Dermis microvascular lymphatic vessel endothelial cell (primary cell): ENCODE measurements at places on chromosomes 2 and 18.

DNA sequence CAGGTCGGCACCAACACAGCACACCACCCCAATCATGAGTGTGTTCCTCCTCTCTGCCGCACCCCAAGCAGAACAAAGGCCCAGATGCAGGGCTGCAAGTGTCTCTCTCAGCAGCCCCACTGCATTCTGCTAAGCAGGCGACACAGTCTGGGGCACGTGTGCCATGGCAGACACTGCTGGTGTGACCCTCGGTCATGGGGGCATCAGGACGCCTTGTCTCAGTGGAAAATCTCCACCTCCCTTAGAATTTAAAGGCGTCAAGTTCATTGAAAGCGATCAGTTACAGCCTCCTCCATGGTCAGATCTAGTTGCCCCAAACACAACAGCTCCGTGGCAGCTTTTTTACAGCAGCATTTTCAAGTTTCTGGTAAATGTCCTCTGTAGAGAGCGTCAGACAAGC, 57.2 kb downstream of the ADNP2 start:
- no peak for DNase-seq

GRCh38 chr2:67984600-67984999, 78.2 kb downstream of the C1D start:
- no peak for DNase-seq

DNA sequence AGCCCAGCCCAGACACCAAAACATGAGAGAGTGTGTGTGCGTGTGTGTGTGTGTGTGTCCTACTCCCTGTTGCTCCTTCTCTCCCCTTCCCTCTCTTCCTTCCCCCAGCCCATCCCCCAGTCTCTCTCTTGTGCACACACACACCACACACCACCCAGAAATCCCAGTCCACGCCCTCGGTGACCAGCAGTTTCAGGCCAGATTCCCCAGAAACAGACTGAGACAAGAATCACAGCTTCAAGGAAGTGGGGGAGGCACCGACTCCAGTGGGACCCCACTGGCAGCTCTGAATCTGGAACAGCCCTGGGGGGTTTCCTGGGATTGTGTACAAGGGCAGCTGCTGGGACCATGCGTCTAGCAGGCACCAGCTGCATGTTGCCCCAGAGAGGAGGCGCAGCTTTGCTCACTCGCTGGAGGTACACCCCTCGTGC, 113.5 kb downstream of the NDUFA10 start:
- DNase-seq: no peak

DNA sequence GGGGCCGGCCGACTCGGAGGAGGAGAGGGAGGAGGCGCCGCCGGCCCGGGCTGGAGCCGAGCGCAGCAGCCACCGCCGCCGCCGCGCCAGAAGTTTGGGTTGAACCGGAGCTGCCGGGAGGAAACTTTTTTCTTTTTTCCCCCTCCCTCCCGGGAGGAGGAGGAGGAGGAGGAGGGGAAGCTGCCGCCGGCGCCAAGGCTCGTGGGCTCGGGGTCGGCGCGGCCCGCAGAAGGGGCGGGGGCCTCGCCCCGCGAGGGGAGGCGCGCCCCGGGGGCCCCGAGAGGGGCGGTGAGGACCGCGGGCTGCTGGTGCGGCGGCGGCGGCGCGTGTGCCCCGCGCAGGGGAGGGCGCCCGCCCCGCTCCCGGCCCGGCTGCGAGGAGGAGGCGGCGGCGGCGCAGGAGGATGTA, 316 bp downstream of the CRIM1 start:
- no peak for DNase-seq

DNA sequence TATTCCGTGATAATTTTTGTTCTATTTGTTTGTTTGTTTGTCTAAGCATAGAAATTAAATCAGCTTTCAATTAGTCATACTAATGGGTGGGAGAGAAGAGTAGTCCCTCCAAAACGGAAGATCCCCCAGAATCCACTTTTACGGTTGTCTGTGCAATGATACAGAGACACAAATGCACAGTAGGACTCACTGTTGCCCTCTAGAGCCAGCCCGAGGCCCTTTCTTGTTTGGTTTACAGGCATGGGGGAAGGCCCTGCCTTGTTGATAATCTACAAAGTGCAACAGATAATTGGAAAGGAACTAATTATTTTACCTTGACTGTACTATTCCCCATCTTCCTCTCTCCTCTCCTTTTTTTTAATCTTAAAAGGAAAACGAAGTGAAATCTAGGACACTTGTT, 121.1 kb downstream of the ACOXL start:
- DNase-seq: peak; percentile 41

DNA sequence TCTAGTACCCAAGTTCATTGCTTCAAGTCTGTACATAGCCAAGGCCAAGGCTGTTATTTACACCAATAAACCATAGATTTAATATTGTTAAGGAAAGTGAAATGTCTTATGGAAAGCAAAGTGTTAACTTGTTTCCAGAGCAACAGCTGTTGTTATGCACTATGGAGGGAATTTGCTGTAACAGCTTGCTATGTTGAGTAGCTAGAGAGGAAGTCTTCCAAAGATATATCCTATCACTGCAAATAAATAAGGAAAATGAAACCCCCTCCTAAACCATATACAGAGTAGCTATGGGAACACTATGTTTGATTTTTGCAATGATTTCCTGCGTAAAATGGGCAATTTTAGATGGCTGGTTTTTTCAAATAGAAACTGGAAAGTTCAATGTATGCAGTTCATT, 21.1 kb downstream of the TMEM182 start:
- no peak for DNase-seq

DNA sequence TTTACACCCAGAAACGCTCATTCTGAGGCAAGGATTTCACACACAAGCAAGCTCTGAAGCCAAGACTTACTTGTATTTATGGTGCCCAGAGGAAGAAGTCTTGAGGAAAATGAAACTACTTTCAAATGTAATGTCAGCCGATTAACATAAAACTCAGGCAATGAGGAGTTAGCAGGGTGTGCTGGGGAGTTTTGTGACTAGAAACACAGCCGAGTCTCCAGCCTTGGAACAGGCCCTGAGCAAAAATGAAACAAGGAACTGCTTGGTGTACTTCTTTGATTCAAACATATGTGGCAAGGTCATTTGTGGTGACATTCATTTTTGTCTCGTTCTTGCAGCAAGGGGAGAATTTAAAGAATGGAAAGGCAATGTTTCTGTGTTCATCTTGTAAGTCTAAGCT, 4.5 kb downstream of the DYTN start:
- DNase-seq: no peak

DNA sequence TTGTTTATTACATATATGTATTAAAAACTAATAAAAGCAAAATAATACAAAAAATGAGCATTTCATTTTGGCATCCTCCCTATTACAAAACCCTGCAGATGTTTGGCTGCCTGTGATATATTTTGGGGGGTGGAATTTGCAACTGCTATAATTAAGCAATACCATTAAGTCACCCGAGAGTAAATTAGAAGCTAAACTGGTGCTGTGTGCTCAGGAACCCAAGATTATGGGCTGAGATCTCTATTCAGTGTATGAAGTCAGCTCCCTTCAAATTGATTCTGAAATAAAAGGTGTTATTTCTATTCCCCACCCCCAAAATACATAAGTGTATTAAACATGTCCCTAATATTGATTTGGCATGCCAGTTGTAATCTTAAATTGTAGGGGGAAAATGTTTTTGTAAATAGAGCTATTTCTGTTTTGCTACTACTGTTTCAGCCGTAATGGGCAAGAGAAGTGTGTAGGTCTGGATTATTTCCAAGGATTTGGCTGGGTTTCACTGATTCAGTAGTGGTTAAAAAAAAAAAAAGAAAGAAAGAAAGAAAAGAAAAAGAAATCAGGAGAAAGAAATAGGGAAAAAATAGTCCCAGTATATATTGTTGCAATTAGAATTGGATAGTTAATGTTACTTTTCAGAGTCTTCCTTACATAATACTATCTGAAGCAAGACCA, 110.9 kb downstream of the SS18 start:
- DNase-seq: no peak

- DNase-seq: peak; percentile 40
Measured at GRCh38 chr2:217064234-217065011, 204.6 kb upstream of the TNP1 start.

DNA sequence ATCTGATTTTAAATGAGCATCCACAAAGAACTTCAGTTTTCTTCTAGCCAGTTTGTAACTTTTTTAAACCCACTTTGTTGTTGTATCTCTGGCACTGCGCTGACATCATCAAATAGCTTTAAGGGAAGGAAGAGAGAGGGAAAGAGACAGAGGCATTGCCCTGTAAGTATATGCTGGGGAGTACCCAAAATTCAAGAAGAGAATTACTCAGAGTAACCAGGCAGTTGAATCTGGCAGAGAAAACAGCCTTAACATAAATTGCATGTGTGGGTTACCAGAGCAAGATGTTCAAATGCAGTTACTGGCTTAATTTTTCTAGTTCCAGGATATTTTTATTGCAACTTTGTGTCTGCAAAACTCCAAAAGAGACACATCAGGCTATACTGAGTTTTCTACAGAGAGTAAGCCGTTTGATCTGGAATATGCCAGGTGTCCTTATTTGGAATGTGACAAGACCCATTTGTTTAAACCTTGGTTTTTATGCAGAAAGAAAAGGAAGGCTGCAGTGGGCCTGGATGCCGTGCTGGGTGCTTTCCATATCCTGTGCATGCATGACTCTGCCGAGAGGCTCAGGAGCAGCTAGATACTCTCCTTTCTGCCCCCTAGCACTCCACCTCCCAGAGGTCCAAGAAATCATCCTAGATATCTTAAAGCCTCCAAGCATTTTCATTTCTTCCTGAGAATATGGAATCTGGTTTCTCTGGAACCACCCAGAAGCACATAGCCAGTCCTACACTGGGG, 93.7 kb downstream of the MAPRE2 start:
- no peak for DNase-seq

DNA sequence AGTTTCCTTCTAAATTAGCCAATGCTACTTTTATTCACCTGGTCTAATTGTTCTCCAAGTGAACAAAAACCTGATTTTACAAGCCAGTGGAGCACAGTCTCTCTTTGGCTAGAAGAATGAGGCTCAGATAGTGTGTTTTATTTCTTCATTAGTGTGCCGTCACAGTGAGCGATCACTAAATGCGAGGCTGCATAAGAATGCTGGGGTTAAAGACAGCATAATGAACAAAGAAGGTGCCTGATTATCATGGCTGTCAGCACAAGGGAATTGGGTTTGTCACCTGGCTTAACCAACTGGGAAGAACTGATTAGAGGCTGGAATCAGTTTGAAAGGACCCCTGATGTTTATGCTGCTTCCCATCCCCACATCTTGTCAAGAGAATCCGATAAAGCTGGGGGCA, 76.4 kb downstream of the EPHA4 start:
- DNase-seq: no peak

GRCh38 chr2:196234672-196235071, 63.3 kb upstream of the STK17B start:
- no peak for DNase-seq

GRCh38 chr2:172461591-172462372, 34.4 kb downstream of the ITGA6 start:
- no peak for DNase-seq

DNA sequence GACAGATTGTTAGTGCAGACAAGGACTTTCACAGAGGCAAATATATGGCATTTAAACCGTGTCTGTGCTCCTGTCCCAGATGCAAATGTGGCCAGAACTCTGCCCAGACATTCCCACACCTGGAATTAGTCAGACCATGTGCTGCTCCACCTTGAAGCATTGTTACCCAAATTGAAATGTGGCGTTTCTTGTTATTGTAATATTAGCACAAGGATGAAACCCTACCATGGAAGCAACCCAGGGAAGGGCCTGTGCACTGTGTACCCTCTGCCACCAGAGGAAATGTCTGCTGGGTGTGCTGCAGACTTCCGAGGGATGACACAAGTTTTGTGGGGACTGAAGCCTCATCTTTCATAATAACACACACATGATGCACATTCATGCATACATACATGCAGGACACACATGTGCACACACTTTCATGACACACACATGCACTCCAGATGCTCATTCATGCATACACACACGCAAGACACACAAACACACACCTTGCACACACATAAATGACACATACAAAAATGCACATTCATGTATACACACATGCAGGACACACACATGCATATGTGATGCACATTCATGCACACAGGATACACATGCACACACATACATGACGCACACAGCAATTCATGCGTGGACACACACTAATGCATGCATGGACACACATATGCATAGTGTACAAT, 133.2 kb upstream of the SNTG2 start:
- DNase-seq: no peak

DNA sequence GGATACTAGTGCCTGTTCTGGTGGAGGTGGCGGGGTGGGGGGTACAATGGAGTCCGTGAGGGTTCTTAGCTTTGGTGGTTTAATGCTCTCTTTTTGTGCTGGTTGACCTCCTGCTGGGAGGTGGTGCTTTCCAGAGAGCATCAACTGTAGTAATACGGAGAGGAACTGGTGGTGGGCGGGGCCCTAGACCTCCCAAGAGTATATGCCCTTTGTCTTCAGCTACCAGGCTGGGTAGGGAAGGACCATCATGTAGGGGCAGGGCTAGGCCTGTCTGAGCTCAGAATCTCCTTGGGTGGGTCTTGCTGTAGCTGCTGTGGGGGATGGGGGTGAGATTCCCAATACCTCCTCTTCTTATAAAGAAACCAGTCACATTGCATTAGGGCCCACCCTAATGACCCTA, 27.1 kb downstream of the CAMKMT start:
- no peak for DNase-seq

- DNase-seq: no peak
Measured at GRCh38 chr2:44578471-44579093, 216.8 kb downstream of the CAMKMT start.

DNA sequence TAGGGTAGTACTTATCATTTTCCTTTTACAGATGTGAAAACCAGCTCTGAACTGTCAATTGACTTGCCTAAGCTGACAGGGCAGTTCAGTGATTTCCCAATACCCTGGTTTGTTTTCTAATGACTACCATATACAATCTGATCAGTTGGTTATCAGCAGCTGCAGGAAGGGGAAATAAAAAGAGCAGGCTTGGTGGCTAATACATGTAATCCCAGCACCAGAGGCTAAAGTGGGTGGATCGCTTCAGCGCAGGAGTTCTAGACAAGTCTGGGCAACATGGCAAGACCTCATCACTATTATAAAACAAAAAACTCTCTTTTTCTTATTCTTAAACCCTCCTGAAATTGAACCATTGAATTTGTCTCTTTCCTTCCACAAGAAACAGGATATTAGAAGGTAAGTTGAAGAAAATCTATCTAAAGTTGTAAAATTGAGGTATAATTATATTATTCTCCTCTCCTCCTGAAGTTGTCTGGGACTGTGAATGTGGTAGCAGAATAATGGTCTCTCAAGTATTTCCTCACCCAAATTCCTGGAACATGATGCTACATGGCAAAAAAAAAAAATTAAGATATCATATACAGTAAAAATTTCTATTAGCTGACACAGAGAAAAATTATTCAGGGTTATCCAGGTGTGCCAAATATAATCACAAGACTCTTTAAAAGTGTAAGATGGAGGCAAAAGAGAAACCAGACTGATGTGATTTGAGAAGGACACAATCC, 1441.6 kb downstream of the SUCLG1 start:
- no peak for DNase-seq

- peak; percentile 21 for DNase-seq
Measured at GRCh38 chr2:65128297-65129190, 1.4 kb downstream of the RAB1A start.

- DNase-seq: no peak
Measured at GRCh38 chr2:159139216-159139933, 147.1 kb downstream of the WDSUB1 start.

GRCh38 chr2:67213270-67213670, 183.9 kb upstream of the ETAA1 start:
- no peak for DNase-seq

GRCh38 chr2:887639-888038, 63.0 kb upstream of the SNTG2 start:
- no peak for DNase-seq

GRCh38 chr2:39033980-39034379, 86.9 kb downstream of the SOS1 start:
- DNase-seq: no peak
